ENCODE measurements at places on chromosomes 11 and 22.

DNA sequence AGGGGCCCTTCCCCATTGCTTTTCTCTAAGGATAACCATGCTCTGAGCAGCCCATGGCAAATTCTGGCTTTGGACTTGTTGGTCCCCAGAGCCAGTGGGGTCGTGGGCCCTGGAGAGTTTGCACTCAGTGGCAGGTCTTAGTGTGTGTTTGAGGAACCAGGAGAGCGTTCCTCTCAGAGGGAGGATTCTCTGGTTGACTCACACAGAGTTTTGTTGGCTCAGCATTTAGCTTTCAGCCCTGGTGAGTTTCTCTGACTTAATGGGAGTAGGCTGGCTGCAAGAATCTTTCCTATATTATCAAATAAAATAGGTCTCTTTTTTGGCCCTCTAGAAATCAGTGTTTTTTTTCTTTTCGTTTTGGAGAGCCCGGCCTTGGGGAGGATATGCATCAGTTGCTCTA is 20.9 kb downstream of the ST14 start:
- no peak for DNase-seq

- DNase-seq = peak; percentile 79
Measured at GRCh38 chr11:86099874-86100273, 31.0 kb upstream of the PICALM start.

DNA sequence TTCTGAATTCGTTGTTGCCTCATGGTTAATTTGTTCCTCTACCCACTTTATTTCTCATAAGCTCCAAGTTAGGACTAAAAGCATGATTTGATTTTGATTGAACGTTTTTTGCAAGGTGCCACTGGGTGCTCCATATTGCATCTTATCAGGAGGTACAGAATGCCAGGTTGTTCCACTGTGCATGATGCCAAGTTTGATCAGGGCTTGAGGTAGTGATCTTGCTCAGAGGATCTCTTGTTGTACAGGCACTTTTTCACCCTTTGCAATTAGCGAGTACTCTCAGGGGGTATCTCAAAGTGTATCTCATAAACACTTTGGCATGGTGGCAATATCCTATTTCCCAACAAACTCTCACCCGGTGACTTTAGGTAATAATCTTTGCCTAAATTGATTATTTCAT is 4.0 kb downstream of the GRAP2 start:
- no peak for DNase-seq

GRCh38 chr22:32827049-32827602 is 25.6 kb downstream of the TIMP3 start:
- DNase-seq = no peak

GRCh38 chr11:64504999-64505398 is 86.0 kb upstream of the SLC22A12 start:
- no peak for DNase-seq

DNA sequence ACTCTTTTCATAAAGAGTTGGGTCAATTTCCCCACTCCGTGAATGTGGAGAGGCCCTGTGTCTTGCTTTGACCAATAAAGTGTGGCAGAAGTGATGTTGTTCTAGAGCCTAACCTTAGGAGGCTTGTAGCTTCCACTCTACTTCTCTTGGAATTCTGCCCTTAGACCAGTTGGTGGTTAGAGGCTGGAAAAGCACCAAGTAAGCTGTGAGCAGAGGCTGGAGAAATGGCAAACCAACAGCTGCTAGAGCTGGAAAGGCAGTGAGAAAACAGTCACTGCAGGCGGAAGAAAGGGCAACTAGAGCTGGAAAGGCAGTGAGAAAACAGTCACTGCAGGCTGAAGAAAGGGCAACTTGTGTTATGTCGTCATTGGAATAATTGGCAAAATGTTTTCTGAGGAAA is 29.8 kb upstream of the MSANTD2 start:
- DNase-seq = no peak

GRCh38 chr11:111088847-111089355 is 156.6 kb upstream of the POU2AF2 start:
- no peak for DNase-seq

- no peak for DNase-seq
Measured at GRCh38 chr11:34744511-34744910, 123.6 kb downstream of the EHF start.

- peak; percentile 66 for DNase-seq
Measured at GRCh38 chr11:17257196-17257595, 19.3 kb upstream of the NUCB2 start.

DNA sequence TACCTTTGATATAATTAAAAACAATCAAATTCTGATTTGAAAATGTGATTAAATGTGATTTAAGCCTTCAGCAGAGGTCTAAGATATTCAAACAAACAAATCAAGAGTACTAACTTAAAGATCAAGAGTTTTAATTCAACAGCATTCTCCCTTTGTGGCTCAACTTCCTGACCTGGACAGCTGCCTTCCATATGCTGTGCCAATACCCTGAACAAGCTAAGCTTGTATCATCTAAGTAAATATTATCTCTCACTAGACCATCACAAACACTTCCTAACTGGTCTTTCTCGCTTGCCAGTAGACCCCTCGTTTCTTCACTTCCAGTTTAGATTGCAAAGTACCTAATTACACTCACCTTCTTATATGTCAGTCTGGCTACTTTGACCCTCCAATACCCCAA is 35.9 kb upstream of the P4HA3 start:
- DNase-seq = no peak

DNA sequence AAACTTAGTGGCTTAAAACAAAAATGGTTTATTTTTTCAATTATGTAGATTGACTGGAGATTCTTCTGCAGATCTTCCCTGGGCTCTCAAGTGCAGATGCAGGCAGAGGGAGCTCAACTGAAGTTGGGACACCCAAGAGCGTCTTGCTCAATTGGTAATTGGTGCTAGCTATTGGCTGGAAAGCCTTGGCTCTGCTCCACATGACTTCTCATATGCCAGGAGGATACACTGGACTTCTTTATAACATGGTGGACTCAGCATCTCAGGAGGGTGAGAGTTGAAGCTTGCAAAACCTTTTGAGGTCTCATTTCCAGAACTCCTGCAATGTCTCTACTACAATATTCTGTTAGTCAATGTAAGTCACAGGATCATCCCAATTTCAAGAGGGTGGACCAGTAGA is 42.2 kb upstream of the PRSS23 start:
- DNase-seq = no peak

DNA sequence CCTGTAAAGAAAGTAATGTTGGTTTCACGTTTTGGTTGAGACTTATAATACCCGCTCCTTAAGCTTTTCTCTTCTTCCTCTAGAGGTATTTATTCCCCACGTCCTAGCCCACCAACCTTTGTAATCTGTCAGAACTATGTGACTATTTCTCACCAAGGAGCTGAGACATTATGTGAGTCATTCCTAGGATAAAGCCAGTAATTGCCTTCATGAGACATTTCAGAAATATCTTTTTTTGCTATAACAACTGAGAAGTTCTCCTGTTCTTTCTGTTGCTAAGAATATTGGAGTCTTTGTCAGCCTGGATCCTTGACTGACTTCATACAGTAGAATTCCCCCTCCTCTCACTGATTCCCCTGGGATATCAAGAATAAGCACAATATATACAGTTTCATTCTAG is 1497.0 kb upstream of the TENM4 start:
- DNase-seq = peak; percentile 25

GRCh38 chr11:17771841-17772401 is 37.3 kb downstream of the KCNC1 start:
- no peak for DNase-seq

GRCh38 chr11:81932303-81932702 is 801.4 kb downstream of the FAM181B start:
- DNase-seq = no peak

DNA sequence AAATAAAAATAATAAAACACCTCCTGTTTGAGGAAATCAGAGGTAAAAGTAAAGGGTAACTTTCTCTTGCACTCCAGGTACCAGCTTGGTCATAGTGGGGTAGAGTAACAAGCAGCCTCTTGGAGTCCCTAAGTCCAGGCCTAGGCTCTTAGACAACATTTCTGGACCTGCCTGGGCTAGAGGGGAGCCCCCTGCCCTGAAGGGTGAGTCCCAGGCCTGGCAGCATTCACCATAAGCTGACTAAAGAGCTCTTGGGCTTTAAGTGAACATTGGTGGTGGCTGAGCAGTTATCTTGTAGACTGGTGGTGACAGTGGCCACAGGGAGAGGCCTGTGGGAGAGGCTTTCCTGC is 18.6 kb upstream of the OR56A3 start:
- no peak for DNase-seq

DNA sequence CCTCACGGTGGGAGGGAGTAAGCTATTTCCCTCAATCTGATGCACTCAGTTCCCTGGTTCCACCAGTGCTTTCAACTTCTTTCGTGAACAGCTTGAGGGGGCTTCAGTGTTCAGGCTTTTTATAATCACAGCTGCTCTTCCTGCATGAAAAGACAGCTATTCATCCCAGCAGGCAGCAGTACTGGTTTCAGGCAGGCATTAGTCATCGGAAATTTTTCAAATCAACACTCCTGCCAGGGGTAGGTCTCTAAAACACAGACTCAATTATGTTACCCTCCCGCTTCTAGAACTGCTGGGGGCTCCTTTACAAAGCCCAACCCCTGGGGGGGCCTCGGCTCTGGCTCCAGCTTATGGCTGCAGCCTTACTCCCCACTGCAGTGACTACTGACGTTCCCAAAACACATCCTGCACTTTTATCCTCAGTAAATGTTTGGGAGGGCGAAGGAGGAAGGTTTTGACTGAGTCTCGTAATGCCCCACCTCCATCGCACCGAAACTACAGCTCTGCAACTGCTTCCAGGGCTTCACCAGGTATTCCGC is 5.8 kb downstream of the POLDIP3 start:
- DNase-seq = no peak

DNA sequence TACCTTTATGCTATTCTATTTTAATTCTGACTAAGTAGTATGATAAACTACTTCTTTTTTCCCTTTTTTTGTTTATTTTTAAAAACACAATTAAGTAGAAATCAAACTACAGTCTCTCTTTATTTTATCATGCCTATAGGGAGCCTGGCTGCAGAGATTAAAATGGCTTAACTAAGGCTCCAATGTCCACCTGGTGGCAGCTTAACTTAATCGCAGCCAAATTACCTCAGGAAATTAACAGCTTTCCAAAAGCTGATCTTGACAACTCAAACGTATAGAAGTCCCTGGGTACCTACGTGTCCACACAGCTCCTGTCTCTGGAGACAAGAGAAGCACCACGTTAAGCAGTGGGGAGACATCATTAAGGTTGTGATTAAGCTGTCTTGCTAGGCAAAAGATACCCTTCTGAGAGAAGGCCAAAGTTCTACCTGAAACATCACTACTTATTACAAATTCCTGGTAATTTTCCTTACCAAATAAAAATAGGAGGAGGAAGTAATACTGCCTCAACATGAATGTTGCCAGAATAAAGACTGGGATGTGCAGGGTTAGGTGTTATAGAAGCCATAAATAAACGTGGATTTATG is 63.2 kb upstream of the SNX19 start:
- peak; percentile 55 for DNase-seq

DNA sequence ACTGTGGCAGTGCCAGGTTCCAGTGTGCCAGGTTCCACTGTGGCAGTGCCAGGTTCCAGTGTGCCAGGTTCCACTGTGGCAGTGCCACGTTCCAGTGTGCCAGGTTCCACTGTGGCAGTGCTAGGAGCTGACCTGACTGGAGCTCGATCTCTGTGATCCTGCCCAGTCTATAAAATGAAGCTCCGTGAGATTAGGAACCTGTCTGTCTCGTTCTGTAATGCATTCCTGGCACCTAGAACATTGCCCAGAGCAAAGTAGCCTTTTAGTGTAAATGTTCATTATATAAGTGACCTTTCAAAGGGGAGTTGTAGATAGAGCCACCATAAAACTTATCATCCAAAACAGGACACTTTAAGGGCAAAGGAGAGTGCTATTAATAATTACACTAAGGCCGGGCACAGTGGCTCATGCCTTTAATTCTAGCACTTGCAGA is 36.0 kb downstream of the ART5 start:
- DNase-seq = no peak

- DNase-seq = no peak
Measured at GRCh38 chr11:62444835-62445234, 26.0 kb downstream of the SCGB1A1 start.

DNA sequence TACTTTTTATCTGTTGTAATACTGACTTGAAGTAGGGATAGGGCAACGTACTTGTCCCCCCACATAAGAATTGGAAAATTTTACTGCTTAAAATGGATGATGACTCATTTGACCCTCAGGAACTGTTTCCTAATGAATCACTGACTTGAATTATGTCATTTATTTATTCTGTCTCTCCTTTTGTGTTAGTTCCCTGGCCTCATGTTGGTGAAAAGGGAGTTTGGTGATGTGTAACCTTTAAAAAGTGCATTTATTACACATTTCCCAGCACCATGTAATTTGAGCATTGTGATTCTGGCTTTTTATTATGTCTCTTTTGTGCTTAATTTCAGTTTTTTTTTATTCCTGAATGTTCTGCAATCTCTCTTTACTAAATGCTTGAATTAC is 20.3 kb upstream of the PGM2L1 start:
- peak; percentile 68 for DNase-seq

- no peak for DNase-seq
Measured at GRCh38 chr11:41458641-41459040, 811 bp downstream of the LRRC4C start.

GRCh38 chr11:27640954-27641353 is 59.3 kb downstream of the BDNF start:
- DNase-seq = no peak

DNA sequence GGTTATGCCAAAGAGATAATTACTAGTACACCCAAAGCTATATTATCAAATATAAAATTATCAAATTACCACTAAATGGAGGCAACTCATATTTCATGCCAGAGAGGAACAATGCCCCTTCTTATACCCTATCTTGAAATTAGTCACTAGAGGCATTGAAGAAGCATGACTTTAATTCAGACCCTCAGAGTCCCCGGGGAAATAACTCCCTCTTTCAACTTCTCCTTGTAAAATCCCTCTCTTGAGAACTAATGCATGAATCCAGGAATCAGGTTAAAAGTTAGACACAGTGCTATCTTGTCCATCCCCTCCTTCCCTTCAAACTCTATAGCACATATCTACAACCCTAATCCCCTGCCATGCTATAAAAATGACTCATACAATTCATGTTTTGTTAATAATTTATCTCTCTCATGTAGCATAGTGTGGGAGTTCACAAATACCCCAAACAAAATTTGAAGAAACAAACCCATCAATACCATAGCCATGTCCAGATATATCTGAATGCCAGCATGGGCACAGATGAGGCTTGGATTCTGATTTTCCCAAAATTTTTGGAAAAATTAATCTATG is 665.4 kb downstream of the KCNA4 start:
- no peak for DNase-seq

- no peak for DNase-seq
Measured at GRCh38 chr22:22981670-22982571, 88.4 kb upstream of the GNAZ start.

- no peak for DNase-seq
Measured at GRCh38 chr22:17753401-17753989, 20.8 kb downstream of the BID start.
